ENCODE measurements at places on chromosomes 2 and 18.
A peak's percentile ranks its signal among the peaks of the same experiment; 100 is the strongest.

DNA sequence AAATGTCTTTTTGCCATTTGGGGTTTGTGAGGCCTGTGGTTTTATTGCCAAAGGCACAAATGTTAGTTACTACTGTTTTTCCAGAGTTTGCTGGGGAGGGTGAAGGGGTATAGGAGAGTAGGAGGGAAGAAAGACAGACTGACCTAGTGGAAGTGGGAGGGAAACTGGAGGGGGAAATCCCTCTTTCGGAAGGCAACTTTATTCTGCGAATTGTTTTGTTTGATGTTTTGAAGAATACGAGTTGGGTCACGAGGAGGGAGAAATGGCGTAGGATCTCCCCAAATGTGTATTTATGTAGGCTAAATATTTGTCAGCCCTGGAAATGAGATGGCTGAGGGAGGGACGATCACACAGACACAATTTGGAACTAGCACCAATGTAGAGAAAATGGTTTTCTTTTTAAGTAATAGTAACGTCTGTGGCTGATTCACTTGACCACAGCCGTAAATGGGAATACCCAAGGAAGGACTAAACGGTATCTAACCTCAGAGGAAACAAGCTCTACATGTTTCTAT lies 172.3 kb downstream of the ICOS start:
- no peak for DNase-seq

- no peak for DNase-seq
Measured at GRCh38 chr2:96408616-96409015, 73.0 kb downstream of the NCAPH start.

GRCh38 chr18:9400197-9400596 lies 65.6 kb downstream of the TWSG1 start:
- no peak for DNase-seq

GRCh38 chr2:218405746-218406208 lies 6.1 kb downstream of the CTDSP1 start:
- no peak for DNase-seq

DNA sequence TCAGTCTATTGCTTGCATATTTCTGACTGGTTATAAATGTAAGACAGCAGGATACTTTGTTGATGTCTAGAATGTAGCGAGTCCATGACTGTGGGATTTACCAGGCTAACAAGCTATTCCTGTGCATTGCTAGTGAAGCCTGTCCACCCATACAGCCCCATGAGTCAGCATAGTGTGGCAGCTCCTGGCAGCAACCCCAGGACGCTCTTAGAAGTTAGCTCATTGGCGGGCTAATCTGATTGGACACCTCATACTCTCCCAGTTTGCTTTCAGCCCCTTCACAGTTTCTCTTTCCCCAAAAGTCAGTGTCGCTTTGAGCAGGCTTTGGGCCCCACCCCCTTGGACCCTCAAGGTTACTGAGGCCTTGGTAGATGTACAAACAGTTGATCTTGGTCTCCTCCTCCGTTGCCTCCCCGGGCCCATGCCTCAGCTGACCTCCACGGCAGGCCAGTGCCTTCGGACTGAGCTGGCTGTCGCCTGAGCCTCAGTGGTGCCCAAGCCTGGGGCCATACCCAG lies 48.0 kb downstream of the COA5 start:
- DNase-seq: peak; percentile 33

DNA sequence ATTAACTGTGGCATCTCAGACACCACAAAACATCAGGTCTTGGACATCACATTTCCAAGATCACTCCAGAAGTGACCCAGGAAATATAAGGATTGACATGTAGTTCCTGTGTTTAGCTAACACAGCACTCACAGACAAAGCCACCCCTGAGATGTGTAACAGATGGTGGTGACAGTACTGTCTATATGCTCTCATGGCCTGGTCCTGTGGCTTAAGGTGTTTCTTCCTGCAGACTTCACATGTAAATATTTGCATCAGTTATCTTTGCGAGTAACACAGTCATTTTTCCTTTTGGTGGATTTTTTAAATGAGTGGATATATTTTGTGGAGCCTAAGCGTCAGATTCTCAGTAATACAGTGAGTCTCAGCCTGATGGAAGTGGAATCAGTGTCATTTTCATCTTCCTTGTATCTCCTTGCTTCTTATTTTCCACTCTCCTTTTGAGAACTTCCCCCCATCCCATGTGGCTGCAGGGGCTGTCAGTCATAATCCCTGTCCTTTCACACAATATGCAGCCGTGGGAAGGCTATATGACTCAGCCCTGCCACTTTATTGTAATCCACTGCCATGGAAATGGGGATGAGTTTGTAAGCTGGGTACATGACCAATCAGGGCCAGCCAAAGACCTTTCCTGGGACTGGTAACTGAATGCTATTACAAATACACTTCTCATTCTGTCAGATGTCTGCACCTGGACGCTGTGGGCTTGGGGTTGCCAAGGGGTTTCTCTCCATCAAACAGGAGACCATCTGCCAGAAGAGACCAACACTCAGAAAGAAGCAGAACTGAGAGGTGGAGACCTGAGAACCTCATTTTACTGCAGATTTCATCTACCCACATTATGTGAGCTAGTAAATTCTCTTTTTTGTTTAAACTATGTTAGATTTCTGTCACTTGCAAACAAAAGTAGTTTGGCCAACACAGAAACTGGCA lies 74.3 kb downstream of the ICOS start:
- no peak for DNase-seq

DNA sequence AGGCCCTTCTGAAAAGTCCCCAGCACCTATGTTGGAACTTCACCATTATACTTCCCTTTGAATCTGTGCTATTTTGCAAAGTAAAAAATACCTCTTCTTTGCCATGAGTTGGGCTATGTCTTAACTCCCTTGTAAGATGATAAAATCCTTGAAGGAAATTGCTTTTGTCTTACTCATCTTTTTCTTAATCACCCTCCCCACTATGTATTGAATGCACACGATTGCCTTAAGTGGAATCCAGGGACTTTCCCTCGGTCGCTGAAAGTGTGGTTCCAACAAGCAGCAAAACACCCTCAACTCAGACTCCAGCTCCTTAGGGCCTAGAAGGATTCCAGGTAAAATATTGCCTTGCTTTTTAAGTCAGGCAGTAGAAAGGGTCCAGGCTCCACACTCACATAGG lies 173.2 kb upstream of the ARL4C start:
- DNase-seq: no peak

GRCh38 chr2:45888641-45889040 lies 237.2 kb downstream of the PRKCE start:
- no peak for DNase-seq

DNA sequence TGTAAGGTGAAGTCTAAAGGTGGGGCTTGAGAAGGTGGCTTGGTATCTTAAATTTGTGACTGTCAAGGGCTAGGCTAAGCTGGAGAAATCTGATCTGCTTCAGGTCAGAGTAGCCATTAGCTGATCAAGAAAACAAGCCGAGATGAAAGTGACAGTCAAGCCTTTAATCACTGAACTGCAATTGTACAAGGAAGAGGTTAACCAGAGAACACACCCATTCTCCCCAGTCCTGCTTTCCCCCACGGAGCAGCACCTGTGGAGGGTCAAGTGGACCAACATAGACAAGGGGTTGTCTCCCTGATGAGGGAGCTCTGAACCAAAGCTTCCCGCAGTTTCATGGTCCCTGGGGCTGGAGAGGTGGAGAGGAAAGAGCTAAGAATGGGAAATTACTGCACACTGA lies 901.2 kb downstream of the DCC start:
- DNase-seq: no peak

DNA sequence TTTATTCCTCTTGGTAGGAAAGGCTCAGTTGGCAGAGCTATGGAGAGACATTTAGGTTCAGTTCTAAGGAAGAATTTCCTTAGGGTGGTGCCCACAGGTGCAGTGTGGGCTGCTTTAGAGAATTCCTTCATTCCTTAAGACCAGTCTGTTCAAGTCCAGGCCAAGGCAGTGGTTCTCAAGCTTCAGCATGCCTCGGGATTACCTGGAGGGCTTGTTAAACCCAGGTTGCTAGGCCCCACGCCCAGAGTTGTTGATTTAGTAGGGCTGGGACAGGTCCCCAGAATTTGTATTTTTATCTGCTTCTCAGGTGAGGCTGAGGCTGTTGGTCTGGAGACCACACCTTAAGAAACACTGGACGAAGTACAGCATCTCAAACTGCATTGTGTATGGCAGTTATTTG lies 68.9 kb downstream of the CERS6 start:
- DNase-seq: no peak

DNA sequence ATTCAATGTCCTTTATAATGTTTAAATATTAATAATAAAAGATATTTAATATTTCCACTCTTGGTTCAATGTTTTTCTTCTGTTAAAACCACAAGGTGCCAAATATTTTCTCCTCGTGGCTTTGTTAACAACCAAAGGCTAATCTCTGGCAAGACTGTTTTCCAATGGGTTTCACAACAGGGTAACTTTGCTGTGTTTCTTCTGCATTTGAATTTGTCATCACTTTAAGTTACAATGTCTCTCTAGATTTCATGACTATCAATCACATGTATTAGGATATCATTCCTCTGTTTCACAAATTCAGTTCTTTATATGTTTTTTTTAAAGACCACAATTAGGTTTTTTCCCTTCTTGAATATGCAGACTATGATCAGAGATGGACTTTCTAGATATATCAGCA lies 469.8 kb upstream of the ACVR2A start:
- no peak for DNase-seq
